ENCODE measurements at places on chromosomes 2 and 18. TPM values are rescaled to one million over a fixed set of nuclear protein-coding genes. Genes with fewer than 3 reads are reported as not detected.
A peak's percentile ranks its signal among the peaks of the same experiment; 100 is the strongest.

DNA sequence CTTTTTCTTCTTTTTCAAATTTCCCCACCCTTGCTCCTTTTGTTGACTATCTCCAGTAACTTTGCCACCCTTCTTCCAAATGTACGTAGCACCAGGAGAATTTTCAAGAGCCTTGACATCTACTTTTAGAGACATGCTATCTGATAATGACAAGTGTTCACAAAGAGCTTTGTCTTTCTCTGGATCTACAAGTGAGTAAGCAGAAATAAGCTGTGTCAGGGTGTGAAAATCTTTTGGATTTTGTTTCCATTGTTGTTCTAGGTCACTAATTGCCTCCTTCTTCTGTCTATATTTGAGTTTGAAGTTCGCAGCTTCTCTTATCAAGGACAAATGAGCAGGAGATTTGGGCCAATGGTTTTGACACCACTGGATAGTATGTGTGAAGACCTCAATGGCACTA lies 8.4 kb upstream of the C18orf32 start:
- no peak for DNase-seq

RUFY4 gene
- total RNA-seq, result not detected

GRCh38 chr18:47997338-47997780 lies 66.9 kb upstream of the SMAD2 start:
- no peak for DNase-seq

GRCh38 chr18:13516855-13517254 lies 209.5 kb downstream of the FAM210A start:
- no peak for DNase-seq

GRCh38 chr2:31886700-31887099 lies 124.1 kb downstream of the MEMO1 start:
- DNase-seq, result no peak

DNA sequence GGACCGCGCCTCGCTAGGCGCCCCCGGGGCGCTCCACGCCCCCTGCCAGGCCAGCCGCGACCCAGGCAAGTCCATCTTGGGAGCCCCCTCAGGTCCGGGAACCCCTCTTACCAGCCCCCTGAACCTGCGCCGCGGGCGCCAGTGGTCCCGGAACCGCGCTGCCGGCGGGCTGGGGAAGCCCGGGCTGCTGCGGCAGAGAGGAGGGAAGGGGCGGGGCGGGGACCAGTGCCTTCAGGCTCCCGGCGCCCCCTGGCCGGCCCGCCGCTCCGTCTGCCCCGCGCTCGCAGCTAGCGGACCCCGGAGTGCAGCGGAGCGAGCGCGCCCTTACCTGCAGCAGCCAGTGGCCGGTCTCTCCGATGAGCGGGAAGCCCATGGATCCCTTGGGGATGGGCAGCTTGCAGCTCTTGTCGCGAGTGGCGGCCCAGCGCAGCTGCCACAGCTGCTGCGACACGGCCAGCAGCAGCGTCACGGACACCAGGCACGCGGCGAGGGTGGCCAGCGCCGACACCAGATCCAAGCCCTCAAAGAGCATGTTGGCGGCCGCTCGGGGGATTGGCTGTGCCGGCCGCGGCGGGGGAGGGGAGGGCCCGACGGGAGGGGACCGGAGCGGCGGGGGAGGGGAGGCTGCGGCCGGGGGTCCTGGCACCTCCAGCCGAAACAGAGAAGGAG lies at the start of gene CYP26B1:
TSS of gene CYP26B1 (minus strand) at position 560 of the 669 bp plus-strand sequence. CDS start at position 532, 28 bp downstream.
- peak; percentile 71 for DNase-seq

SUMO1 gene
- 67.0 TPM for total RNA-seq

EVX2 gene
- total RNA-seq, result not detected
